ENCODE measurements at places on chromosomes 3 and 15.
A peak's percentile ranks its signal among the peaks of the same experiment; 100 is the strongest.

DNA sequence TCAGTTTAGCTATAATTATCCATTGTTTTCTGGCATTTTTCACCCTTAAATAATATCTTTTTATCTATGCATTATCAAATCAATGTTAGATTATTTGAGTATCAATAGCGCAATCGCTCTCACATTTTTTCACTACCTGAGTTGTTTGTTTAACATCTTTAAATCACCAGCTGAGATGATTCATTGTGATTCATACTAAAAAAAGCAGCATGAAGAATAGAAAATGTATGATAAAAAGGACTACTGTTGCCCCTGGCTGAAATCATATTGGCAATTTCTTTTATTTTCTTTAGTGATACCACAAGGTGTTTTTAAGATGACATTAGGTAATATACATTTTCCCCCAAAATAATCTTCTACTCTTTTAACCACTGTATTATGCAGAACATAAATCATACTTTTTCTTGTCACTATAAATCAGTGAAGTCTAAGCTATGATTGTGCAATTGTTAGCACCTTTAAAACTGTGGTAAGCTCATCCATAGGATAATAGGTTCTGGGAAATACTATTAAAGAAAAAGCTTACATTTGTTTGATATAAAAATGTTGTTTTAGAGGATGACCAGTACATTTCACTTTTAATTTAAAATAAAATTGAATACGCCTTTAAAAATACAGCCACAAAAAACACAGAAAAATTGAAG, 889.1 kb downstream of the NAALADL2 start:
- peak; percentile 51 for DNase-seq

GRCh38 chr15:63699101-63699785, 102.1 kb downstream of the FBXL22 start:
- DNase-seq: no peak

- DNase-seq: no peak
Observed at GRCh38 chr15:28105224-28105791, 6.2 kb upstream of the OCA2 start.

GRCh38 chr3:50571486-50571885, 2.2 kb downstream of the HEMK1 start:
- DNase-seq: no peak

DNA sequence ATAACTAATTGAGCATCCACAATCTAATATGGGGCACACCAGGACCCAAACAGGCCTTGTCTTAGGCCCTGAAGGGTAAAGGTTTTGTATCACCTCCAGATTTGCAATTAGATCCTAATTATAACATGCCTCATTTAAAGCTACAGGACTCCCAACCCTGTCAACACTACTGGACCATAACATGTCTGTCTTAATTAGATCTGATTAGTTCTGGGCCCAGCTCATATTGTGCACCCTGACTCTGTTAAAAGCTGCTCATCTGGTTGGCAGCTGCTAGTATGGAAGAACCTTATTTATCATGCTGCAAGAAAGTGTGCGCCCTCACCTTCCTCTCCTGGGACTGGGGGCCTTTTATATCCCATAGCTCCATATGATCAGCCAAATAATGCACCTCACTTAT, 457.8 kb downstream of the ROBO1 start:
- no peak for DNase-seq

DNA sequence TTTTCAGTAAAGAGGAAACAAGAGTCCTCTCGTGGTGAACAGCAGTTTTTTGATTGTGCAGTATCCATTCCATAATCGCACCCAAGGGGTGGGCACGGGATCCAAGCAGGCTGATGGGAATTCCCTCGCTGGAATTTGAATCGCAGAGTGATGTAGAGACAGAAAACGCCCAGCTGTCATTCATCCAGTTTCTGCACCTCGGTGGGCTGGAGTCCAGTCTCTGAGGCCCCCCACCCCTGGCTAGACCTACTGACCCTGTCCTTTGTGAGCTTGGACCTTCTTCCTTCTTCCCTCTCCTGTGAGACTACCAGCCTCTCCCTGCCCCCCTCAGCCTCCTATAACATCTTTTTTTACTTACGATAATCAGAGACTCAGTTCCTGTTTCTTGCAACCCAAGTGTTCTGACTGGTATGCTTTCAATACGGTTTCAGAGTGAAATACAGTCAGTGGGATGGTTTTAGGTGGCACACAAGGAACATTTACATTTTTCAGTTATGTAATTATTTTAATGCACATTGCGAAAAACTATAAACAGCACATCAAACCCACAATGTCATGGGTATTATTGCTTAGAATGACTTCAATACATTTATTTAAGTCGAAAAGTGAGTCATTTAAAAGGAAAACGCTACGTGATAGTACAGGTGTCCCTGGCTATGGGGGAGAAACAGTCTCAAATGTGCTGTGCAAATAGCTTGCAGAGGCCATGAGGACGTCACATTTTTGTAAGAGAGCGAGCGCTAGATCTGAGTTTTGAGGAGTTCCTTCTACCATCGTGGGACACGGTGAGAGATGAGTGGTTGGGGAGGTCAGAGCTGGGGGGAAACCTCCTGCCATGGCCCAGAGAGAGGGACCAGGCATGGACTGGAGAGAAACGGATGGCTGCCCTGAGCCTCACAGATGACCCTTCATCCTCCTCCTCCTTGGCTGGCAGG, 37.5 kb upstream of the CHST2 start:
- DNase-seq: no peak

DNA sequence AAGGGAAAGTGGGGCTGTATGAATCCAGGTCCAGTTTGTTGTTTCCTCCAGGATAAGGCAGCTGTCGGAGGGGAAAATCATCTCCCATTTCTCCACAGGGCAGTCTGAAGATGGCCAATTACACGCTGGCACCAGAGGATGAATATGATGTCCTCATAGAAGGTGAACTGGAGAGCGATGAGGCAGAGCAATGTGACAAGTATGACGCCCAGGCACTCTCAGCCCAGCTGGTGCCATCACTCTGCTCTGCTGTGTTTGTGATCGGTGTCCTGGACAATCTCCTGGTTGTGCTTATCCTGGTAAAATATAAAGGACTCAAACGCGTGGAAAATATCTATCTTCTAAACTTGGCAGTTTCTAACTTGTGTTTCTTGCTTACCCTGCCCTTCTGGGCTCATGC, 911 bp downstream of the CCRL2 start:
- DNase-seq: no peak

DNA sequence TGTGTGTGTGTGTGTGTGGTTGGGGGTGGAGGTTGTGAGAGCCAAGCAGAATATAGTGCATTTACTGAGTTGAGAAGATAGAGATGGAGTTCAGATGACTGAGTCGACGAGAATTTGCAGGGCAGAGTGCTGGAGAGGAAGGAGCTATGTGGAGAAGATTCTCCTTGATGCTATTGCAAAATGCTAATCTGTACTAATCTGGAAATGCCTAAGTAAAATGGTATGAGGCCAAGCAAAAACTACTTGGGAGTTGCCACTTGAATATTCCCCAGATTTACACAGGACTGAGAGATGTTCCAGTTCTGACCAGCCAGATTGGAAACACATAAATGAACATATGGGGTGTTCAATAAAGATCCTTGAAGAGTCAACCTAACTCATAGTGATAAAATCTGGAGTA, 316.4 kb downstream of the NSUN3 start:
- DNase-seq: peak; percentile 44

DNA sequence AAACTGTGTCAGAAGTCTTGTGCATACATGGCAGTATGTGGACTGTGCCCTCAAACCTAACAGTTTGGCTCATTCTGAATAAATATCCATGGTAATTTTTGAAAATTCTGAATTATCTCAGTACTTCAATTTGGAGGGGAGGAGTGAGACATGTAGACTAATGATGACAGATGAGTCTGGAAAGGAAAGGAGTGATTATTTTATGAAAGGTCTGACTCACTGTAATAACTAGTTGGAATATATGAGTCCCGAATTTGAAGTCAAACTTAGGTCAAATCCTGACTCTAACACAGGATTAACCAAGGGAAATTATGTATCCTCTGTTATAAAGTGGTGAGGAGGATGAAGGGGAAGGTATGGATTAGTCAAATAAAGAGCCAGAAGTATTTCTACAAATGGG, 38.6 kb downstream of the SUCNR1 start:
- peak; percentile 76 for DNase-seq

DNA sequence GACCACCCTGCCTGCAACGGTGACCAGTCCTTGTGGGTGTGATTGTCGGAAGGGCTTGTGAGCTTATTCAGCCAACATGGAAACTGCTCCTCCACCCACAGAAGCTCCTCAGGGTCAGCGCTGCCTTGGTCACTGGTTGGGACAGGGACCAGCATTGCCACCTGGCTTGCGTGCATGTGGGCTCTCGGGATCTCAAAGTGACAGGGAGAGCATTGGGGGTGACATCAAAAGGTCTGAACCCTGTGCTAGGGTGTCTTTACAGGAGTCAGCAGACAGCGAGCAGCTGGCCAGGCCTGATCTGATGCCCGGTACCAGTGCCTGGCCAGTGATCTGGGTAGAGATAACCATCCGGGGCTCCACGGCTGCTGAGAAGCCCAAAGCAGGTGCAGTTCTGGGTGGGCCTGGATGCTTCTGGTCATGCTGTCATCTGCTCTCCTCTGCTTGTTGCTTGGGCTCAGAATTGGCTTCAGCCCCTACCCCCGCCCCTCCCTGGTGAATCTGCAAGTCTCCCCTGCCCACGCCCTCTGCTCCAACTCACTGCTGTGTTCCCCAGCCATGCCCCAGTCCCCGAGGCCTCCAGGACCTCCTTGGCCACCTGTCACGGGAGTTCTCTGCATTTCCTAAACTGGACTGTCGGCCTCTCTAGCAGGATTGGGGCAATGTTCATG, 134.8 kb downstream of the NSMCE3 start:
- DNase-seq: no peak

- DNase-seq: no peak
Observed at GRCh38 chr3:161781381-161781780, 284.8 kb downstream of the OTOL1 start.

DNA sequence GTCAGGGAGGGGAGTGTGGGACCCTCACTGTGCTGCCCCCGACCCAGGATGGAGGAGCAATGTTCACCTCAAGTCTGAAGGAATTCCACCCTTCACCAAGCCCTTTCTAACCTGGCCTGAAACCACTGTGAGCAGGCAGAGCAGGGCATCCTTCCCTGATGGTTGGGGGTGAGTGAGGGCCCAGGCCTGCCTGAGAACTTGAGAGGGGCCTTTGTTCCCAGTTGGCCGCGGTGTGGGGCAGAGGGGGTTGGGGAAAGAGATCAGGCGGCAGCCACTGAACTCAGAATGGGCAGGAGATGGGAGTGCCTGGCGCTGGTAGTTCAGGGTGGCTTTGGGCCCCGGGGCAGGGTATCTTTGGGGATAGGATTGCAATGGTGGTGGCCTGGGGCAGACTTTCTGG, 103.5 kb upstream of the RPL32 start:
- DNase-seq: no peak

DNA sequence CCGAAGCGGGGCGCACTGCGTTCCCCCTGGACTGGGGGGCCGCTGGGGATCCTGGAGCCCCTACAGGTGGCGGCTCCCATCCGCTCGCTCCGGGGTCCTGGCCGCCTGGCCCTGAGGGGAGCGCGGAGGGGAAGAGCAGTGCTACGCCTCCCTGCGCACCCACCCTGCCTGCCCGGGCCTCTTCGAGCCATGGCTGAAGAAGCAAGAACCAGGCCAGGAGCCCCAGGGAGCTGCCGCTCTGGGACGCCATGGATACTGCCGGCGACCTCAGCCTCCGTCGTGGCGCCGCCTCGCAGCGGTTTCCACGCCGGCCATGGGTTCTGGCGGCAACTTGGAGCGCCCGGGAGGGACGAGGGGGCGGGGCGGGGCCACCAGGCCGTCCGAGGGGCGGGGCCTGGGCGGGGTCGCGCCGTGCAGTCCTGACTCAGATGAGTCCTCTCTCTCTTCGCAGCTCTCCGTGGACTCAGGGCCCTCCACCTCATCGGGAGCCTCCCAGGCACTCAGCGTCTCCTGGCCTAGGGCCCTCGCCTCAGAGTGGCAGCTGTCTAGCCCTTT, 50.9 kb downstream of the MYL3 start:
- DNase-seq: no peak

DNA sequence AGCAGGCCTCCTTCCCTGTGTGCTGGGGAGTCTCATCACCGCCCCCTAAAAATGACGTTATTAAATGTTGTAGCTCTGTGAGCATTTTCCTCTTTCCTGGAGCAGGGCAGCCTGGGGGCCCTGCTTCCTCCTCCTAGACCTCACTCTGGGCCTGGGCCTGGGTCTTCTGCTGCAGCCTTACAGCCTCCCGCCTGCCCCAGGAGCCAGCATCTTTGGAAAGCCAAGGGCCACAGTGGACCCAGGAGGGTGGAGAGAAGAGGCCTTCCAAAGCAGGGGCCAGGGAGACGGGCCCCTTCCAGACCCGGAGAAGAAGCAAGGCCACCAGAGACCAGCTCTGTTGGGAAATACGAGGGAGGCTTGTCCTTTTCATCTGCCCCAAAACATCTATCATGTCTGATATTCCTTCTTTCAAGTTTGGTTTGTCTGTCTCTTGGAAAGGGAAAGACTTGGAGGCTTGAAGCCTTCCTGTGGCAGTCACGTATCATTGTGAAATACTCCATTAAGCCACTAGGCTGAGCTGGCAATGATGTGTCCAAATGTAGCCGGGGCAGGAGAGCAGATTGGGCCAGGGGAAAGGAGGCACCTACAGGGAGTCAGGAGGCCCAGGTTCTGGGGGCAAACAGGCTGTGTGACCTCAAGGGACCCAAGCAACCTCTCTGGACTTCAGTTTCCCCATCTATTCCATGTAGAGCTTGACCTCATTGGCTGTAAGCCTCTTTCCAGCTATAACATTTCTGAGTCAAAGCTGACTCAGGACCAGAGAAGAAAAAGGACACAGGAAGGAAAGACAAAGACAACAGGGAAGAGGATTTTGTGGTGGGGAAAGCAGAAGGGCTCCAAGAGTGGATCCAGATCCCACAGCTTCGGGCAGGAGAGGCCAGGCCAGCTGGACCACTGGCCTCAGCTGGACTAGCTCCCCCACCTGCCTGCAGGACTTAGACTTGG, 31.1 kb downstream of the CYP11A1 start:
- DNase-seq: no peak

DNA sequence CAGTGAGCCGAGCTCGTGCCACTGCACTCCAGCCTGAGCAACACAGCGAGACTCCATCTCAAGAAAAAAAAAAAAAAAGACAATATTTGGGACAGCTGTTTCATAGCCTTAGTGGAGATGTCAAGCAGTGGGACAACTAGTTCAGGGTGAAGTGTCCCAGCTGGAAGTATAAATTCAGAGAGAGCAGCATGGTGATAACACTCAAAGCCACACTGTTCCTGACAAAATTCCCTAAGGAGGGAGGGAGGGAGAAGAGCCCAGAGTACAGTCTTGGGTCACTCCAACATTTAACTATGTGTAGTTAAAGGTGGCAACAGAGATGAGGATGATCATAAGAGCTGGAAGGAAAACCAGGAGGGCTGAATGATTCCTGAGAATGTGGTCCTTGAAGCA, 21.1 kb upstream of the IP6K2 start:
- no peak for DNase-seq

DNA sequence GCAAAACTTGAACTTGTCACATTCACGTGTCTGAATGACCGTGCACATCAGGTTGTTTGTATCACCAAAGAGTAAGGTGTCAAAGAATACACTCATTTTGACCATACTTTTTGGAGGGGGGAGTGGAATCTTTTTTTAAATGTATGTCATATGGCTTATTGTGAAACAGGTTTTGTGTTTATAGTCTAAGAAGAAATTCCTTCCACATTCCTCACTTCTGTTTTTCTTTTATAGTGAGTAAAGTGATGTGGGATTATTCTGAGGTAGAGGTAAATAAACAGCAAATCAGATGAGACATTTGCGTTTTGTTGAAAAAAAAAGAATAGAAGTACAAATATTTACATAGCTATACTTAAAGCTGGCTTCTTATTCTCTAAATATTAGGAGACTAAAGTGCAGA, 33.0 kb downstream of the SRP14 start:
- no peak for DNase-seq

GRCh38 chr3:194401868-194402329, 2.8 kb upstream of the GP5 start:
- no peak for DNase-seq

- peak; percentile 92 for DNase-seq
Observed at GRCh38 chr15:78052001-78052401, 25.5 kb downstream of the TBC1D2B start.
